ENCODE measurements at places on chromosomes 7 and 10. TPM values are rescaled to one million over a fixed set of nuclear protein-coding genes. Genes with fewer than 3 reads are reported as not detected.

The UCN3 gene
- not detected for total RNA-seq

The CALHM3 gene
- not detected for total RNA-seq

DNA sequence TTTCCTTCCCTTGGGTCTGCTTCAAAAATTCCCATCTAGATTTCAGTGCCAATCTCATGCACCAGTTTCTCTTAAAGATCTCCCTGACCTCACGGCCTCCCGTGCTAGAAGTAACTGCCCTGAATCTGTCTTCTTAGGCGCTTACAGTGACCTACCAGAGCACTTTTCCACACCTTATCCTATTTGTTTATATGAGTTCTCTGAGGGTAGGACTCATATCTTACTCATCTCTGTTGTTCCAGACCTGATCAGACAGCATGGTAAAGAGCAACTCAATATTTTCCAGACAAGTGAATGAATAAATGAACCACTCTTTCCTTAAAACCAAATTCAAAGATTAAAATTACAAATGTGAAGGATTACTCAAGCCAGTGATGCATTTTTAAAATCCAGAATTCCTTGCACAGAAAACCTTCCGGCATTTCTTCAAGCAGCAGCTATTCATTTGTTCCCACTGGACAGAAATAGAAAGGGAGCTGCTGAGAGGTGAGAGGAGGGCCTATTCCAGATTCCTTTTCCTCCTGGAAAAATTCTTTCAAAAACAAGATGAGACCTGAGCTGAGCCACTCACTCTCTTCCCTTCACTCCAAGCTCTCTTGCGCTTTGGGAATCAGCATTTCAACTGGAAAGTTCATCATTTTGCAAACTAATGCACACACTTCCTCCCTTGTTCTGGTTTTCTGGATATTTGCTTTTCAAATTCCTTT is 94.6 kb downstream of the ELMO1 start:
- DNase-seq, result no peak

DNA sequence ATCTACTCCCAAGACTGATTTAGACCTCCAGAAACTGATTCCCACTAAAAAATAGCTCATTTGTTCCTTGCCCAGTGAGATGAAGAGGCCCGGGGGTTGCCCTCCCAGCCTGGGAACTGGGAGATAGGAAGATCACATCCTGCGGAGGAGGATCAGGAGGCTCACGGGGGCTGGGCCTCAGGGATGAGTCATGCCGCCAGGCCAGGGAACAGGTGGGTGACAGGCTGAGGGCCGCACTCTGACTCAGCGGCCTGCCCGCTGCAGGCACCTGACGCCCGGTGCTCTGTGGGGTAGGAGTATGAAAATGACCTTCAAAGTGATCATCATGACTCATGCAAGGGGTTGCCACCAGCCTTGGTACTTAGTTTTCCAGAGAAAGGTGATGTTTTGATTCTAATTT is 104.5 kb upstream of the ZPBP start:
- DNase-seq, result no peak

The AP3M1 gene
- 40.2 TPM for total RNA-seq
